Gastroesophageal sphincter (tissue), 4 donors: ENCODE measurements at places on chromosomes 16 and 17. TPM values are rescaled to one million over a fixed set of nuclear protein-coding genes. Genes with fewer than 3 reads are reported as not detected.

The MEIOB gene
- total RNA-seq: not detected

The CCL8 gene
- total RNA-seq: not detected

The ZNF200 gene
- total RNA-seq: 5.2 TPM

The B4GALNT2 gene
- total RNA-seq: not detected

The TMIGD1 gene
- total RNA-seq: not detected

The ENPP7 gene
- total RNA-seq: 0.27 TPM

The POLR2A gene
- 45.3 TPM for total RNA-seq

The MYO15A gene
- total RNA-seq: 1.2 TPM

The CRISPLD2 gene
- 263 TPM for total RNA-seq

The HIGD1B gene
- total RNA-seq: 1.1 TPM

The C17orf78 gene
- not detected for total RNA-seq

The GP2 gene
- not detected for total RNA-seq

The BRCA1 gene
- total RNA-seq: 7.9 TPM

The CENPN gene
- total RNA-seq: 4.3 TPM

The CA4 gene
- 5.5 TPM for total RNA-seq

The STAT5A gene
- 80.8 TPM for total RNA-seq

The TVP23C gene
- 3.8 TPM for total RNA-seq

The KCNJ2 gene
- 6.6 TPM for total RNA-seq

The TBC1D3G gene
- total RNA-seq: 1.9 TPM

The TEKT1 gene
- total RNA-seq: not detected

The AXIN1 gene
- 28.0 TPM for total RNA-seq

The TRIM72 gene
- not detected for total RNA-seq

The MYLK3 gene
- 0.31 TPM for total RNA-seq

The TEKT5 gene
- total RNA-seq: not detected

The ABCC11 gene
- total RNA-seq: not detected

The CDH5 gene
- total RNA-seq: 28.5 TPM

The KRTAP1-1 gene
- not detected for total RNA-seq

The RPH3AL gene
- 8.6 TPM for total RNA-seq

The SLC2A4 gene
- 71.8 TPM for total RNA-seq

The MT1F gene
- not detected for total RNA-seq

The CNTNAP4 gene
- total RNA-seq: 0.62 TPM

The TUBD1 gene
- 3.6 TPM for total RNA-seq

The HOXB1 gene
- total RNA-seq: not detected

The RAB11FIP4 gene
- 1.2 TPM for total RNA-seq

The DPEP3 gene
- not detected for total RNA-seq

The PEX12 gene
- total RNA-seq: 7.7 TPM

The RAMP2 gene
- 19.4 TPM for total RNA-seq

The HID1 gene
- 9.7 TPM for total RNA-seq

The CCL22 gene
- not detected for total RNA-seq

The C16orf86 gene
- 5.9 TPM for total RNA-seq

The MTMR4 gene
- total RNA-seq: 35.6 TPM

The TMEM238L gene
- total RNA-seq: not detected

The ADAD2 gene
- total RNA-seq: 0.47 TPM

The TBC1D3H gene
- not detected for total RNA-seq

The PDILT gene
- total RNA-seq: not detected

The ATMIN gene
- total RNA-seq: 37.3 TPM

The FOXC2 gene
- 0.47 TPM for total RNA-seq

The C17orf113 gene
- total RNA-seq: 0.62 TPM

The SSTR5 gene
- total RNA-seq: not detected

The FAM83G gene
- total RNA-seq: 12.0 TPM
